AG04450 (cell line): ENCODE measurements at places on chromosomes 6 and 20. TPM values are rescaled to one million over a fixed set of nuclear protein-coding genes. Genes with fewer than 3 reads are reported as not detected.

Gene ARFGEF2
- polyA plus RNA-seq: 20.5 and 22.3 TPM in 2 replicates

Gene PGBD1
- polyA plus RNA-seq: 5.6 and 7.2 TPM in 2 replicates

Gene DDR1
- 9.9 and 13.3 TPM in 2 replicates for polyA plus RNA-seq

Gene RIPOR3
- polyA plus RNA-seq: 11.5 and 15.2 TPM in 2 replicates

Gene F13A1
- polyA plus RNA-seq: not detected in 2 replicates

Gene TMEM14A
- 33.4 and 55.6 TPM in 2 replicates for polyA plus RNA-seq

Gene SMLR1
- not detected in 2 replicates for polyA plus RNA-seq

Gene PI16
- 0.05 and 0.11 TPM in 2 replicates for polyA plus RNA-seq

Gene MYB
- polyA plus RNA-seq: 0.09 and 0.10 TPM in 2 replicates

Gene SKIC2
- polyA plus RNA-seq: 26.0 and 30.4 TPM in 2 replicates

Gene CD109
- 31.2 and 46.1 TPM in 2 replicates for polyA plus RNA-seq

Gene CLDN20
- not detected in 2 replicates for polyA plus RNA-seq

- no peak for DNase-seq
Observed at GRCh38 chr6:150898399-150899170, 33.1 kb downstream of the MTHFD1L start.

- DNase-seq: no peak
Observed at GRCh38 chr20:14838663-14839628, 501.5 kb upstream of the FLRT3 start.

- peak; percentile 16 for DNase-seq
Observed at GRCh38 chr6:84522135-84522549, 242.3 kb downstream of the TBX18 start.

DNA sequence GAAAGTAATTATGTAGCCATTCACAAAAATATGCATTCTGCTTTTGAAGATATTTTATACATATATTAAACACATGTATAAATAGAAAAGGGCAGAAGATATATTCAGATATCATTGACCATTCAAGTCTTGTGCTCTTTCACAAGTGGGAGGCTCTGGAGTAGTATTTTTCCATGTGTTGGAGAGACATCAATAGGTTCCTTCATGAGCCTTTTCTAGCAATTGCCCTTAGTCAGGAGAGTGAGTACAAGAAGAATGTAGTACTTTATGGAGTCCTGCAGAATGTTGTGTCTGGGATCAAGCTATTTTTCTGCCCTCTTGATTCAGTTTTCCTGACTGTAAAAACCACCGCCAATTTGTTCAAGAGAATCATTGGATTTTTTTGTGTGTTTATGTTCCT is 117.9 kb downstream of the LRRC1 start:
- DNase-seq: no peak

DNA sequence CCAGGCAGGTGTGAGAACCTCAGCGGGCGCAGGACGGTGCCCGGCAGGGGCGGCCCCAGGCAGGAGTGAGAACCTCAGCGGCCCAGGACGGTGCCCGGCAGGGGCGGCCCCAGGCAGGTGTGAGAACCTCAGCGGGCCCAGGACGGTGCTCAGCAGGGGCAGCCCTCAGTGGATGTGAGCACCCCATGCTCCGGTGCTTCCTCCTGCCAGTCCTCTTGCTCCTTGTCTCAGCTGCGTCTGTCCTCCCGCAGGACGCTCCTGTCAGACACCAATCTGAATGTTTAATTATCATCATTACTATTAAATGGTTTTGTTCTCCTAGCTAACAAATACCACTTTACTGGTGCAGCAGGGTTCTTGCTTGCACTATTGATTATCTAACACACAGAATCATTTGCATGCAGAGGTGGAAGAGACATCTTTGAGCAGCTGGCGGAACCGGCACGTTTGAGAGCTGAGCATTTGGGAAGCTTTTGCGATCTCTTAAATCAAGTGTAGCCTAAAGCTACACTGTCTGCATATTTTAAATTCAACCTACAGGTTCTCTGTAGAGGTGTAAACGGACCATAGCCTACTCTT is 39.4 kb upstream of the DACT2 start:
- no peak for DNase-seq

DNA sequence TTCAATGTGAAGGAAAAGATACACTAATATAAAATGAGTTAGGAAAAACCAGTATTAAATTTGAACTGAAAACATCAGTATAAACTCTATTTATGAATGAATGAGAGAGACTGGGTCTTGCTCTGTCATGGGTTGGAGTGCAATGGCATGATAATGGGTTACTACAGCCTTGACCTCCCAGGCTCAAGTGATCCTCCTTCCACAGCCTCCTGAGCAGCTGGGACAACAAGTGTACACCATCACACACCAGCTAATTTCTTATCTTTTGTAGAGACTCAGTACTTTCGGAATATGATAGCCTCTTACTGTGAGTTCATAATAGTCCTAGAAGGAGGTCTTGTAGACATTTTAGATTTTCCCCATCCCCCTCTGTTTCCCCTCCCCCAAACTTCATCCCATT is 21.4 kb downstream of the KCTD20 start:
- DNase-seq: no peak

DNA sequence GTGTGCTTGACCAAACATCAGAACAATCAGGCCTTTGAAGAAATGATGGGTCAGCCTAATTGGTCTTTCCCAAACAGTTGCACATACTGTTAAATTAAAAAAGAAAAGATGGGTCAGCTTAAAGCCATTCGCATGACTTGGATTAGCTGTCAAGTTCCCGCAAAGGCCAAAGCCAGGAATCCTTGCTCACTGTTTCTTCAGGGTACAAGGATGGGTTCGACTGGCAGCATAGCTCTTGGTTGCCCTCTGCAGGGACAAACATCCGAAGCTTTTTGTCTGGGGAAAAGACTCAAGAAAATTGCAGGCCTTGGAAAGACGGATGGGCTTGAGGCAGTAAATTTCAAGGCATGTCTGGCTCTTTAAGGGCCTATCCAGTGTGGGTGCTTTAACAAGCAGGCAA is 168.0 kb downstream of the HDGFL1 start:
- DNase-seq: no peak

GRCh38 chr6:146224449-146224848 is 195.6 kb downstream of the GRM1 start:
- DNase-seq: no peak

DNA sequence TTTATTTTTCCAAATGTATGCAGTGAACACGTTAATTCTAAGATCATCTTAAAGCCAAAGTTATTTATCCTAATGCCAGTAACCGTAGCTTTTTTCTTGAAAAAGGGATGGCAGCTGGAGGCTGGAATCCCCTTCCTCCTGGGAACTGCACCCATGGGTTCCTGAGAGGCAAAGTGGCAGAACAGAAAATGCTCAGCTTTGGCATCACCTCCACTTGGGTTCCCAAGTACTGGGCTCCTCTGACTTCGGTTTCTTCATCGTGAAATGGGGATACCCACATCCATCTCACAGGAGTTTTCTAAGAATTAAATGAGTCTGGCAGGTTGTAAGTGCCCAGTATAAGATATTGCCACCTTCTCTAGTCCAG is 6.2 kb upstream of the DDX43 start:
- no peak for DNase-seq

GRCh38 chr6:87049779-87050178 is 45.1 kb downstream of the CGA start:
- no peak for DNase-seq

GRCh38 chr6:30152910-30153610 is 8.0 kb downstream of the TRIM10 start:
- DNase-seq: no peak

GRCh38 chr20:19407196-19407595 is 194.8 kb downstream of the SLC24A3 start:
- DNase-seq: no peak

DNA sequence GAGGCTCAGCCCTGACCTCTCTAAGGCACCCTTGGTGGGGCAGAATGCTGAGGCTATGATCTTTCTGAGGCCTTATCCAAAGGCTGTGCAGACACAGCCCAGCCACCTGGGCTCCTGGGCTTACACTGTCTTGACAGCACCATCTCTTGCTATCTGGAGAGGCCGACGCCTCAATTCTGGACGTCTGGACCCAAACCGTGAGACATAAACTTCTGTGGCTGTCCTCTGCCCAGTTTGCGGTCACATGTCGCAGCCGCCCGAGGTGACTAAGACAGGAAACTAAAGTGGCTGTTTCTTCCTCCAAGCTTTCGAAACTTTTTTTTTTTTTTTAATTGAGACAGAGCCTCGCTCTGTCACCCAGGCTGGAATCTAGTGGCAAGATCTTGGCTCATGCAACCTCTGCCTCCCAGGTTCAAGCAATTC is 49.3 kb downstream of the PRR18 start:
- no peak for DNase-seq

GRCh38 chr20:33373735-33374605 is 27.3 kb downstream of the CDK5RAP1 start:
- peak; percentile 79 for DNase-seq

DNA sequence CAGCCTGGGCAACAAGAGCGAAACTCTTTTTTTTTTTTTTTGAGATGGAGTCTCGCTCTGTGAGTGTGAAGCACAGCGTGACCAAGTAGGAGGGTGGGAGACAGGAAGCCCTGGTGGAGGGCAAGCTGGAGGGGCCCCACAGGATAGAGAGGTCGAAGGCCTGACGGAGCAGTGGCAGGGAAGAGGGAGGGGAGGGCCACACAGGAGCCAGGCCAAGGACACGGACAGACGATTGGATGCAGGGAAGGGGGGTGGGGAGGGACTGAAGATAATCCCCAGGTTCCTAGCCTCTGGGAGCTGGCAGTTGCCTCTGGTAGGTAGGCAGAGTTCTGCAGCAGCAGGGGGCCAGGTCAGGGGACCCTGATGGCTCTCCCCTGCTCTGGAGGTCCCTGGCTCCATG is 10.8 kb upstream of the GUCA1A start:
- DNase-seq: no peak

DNA sequence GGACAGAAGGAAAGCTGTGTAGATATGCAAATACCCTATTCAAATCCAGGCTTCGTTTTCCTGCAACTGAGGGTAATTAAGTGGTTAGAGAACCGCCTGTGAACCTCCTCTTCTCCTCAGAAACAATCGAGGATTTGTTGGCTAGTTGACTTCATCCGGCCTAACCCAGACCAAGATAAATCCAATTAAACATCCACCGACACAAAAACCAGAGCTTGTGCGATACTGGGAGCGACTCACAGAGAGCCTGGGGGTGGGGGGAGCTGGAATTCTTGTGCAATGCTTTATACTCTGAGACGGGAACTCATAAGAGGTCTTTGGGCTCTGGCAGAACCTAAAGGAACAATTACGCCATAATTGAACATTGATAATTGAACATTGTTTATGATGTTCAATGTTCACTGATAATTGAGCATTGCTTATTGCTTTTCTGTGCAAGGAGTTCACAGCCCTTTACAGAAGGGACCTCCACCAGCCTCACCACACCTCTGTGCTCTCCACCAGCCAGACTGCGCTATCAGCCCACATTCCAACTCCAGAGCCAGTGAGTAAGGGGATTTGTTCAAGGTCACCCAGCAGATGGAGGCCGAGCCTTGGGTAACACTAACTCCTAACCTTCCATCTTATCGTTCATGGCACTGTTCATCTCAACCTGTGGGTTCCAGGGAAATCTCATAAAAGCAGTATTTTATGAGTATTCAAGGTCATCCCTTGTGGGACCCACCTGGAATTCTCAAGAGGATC is 429.6 kb upstream of the JARID2 start:
- DNase-seq: no peak

DNA sequence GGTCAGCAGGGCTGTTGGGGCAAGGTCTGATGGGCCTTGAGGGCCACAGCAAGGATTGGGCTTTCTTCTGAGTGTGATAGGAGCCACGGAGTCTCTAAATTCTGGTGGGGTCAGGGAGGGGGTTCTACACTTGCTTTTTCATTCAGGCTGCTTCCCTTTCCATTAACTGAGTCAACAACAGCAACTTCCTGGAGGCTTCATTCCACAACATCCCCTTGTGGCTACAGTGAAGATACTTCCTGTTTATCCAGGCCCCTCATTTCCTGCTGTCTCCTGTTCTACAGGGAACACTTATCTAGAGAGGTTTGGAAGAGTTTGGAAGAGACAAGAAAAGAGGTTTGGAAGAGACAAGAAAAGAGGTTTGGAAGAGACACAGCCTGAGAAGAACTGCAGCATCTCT is 144.8 kb upstream of the ENPP5 start:
- DNase-seq: no peak

DNA sequence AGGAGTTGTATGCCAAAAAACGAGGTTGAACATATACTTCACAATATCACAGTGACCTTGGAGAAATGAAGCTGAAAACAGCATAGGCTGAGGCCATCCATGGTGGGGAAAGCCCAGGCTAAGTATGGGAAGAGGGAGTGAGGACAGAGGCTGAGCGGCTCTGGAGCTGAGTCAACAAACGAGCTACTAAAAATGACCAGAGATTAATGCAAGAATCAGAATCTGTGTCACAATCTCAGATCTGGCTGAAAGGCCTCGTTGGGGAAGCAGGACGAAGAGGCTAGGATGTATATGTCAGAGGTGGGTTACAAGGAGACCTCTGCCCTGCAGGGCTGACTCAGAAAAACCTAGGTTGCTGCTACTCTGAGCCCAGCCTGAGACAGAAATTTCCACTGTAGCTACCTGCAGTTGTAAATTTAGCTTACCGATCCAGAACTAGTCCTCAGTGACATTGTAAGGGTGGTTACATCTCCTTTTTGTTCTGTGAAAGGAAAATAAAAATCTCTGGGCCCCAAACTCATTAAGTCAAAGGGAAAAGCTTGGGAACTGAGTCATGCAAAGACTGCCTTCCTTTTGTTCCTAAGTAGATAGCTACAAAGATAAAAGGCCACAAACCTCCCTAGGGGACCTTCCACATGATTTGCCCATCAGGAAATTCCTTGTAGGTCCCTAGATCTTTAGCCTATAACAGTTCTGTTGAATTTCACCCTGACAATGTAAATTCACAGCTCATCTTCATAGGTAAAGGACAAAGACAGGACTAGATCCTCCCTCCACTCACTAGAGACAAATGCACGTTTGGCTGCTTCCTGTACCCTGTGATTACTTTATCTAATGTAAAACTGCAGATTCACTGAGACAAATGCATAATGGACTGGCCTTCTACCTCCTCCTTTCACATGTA is 8.5 kb upstream of the TUBB2A start:
- no peak for DNase-seq

- DNase-seq: no peak
Observed at GRCh38 chr6:3753228-3753835, 1.8 kb upstream of the PXDC1 start.

GRCh38 chr6:491233-491632 is 99.7 kb downstream of the IRF4 start:
- no peak for DNase-seq

GRCh38 chr6:16355238-16355637 is 116.9 kb downstream of the GMPR start:
- DNase-seq: no peak

- DNase-seq: no peak
Observed at GRCh38 chr6:75602246-75603105, 796 bp downstream of the SENP6 start.

DNA sequence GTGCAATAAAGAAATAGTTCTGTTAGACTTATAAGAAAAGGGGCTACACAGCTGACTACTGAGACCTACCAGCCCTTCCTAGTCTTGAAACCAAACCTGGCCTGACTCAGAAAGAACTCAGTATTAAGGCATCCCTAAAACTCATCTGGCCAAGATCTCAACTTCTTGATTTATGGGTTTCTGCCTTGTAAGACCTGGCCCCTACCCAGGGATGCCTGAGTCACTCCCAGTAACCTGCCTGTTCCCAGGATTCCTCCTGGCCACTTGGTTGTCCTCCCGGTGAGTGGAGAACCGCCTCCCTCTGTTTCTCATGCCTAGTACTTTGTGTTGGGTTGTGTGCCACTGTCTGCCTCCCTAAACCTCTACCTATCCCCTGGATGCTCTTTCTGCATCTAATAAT is 189.4 kb upstream of the PREP start:
- DNase-seq: peak; percentile 63

GRCh38 chr6:133834472-133835170 is 54.3 kb upstream of the TCF21 start:
- no peak for DNase-seq
